Renal cortex interstitium (tissue), 15 donors: ENCODE measurements at places on chromosomes 11 and 22. TPM values are rescaled to one million over a fixed set of nuclear protein-coding genes. Genes with fewer than 3 reads are reported as not detected.

DNA sequence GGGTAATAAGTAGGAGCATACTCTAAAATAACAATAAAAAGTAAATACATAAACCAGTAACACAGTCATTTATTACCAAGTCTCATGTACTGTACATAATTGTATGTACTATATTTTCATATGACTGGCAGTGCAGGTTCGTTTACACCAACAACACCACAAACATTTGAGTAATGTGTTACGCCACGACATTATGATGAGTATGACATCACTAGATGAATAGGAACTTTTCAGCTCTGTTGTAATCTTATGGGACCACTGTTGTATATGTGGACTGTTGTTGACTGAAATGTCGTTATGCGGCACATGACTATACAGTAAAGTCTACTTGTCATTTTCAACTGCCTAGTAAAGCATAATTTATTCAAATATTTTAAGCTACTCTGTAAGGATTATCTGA lies 18.6 kb downstream of the KIF18A start:
- DNase-seq, result no peak

Gene FAM180B
- polyA plus RNA-seq, result 0.40 TPM

Gene NUP98
- polyA plus RNA-seq, result 78.2 TPM

Gene ARHGEF17
- polyA plus RNA-seq, result 106 TPM

- DNase-seq, result no peak
Observed at GRCh38 chr11:35183326-35183925, 44.5 kb downstream of the CD44 start.

Gene POU2AF2
- polyA plus RNA-seq, result not detected

DNA sequence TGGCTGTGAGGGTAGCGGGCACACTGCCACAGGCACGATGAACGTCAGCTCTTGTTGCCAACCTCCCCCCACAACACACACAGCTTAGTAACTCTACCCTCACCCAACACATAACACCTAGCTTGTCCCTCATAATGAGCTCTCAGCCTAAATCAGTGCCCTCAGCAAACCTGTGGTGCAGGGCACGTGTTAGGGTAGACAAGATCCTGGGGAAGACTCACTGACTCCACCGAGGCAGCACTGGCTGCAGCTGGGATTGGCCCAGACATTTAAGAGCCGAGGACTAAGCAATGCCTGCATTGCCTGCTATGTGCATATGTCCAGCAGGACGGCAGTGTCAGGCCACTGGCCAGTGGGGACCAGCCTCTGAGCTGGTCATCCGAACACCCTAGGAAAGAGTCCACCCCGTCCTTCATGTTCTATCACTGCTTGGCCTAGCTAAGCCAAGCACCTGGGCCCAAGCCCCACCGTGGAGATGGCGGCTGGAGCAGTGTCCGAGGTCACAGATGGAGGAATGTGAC lies 32.9 kb upstream of the TRIM29 start:
- no peak for DNase-seq

Gene RASL10A
- 0.12 TPM for polyA plus RNA-seq

DNA sequence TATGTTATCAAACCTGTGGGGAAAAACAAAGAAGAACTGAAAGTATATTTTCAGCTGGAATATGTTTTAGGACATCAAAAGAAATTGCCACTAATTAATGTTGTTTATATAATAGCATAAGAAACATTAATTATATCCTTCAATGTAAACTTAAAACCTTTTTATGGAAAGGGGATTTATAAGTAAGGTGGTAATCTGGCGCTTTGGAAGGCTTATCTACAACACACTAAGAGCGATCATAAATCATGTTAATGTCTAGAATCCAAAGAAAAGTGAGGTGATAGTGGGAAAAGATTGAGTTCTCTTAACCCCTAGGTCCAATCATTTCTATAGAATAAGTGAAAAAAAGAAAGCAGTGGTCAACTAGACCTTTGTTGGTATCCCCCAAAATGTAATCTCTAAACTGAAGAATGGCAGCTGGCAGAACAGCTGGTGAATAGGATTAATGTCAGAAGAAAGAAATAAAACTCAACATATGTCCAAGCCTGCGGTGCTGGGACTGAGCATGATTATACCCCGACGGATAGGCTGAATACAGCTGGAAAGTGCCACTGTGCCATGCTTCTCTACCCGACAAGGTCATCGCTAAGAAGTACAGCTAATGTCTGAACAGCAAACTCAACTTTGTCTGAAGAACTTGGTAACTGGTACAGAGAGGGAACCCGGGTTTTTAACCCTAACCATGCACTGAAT lies 64.0 kb downstream of the SOX6 start:
- no peak for DNase-seq

Gene SCN2B
- 3.9 TPM for polyA plus RNA-seq

- no peak for DNase-seq
Observed at GRCh38 chr11:109298865-109299264, 123.1 kb upstream of the C11orf87 start.

DNA sequence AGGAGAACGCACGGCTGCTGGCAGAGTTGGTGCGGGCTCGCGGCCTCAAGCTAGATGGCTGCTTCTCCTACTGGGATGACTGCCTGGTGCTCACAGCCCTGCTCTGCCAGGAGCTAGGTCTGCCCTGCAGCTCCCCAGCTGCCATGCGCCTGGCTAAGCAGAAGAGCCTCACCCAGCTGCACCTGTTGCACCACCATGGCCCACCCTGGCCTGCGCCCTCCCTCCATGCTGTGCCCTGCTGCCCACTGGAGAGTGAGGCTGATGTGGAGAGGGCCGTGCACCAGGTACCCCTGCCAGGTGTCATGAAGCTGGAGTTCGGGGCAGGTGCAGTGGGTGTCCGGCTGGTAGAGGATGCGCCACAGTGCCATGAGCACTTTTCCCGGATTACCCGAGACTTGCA lies 4.8 kb upstream of the RPS6KB2 start:
- no peak for DNase-seq

GRCh38 chr11:18093959-18094358 lies 11.9 kb downstream of the SAAL1 start:
- no peak for DNase-seq

Gene SCN4B
- polyA plus RNA-seq, result 1.6 TPM

- no peak for DNase-seq
Observed at GRCh38 chr11:94131718-94132115, 3.1 kb downstream of the PANX1 start.

DNA sequence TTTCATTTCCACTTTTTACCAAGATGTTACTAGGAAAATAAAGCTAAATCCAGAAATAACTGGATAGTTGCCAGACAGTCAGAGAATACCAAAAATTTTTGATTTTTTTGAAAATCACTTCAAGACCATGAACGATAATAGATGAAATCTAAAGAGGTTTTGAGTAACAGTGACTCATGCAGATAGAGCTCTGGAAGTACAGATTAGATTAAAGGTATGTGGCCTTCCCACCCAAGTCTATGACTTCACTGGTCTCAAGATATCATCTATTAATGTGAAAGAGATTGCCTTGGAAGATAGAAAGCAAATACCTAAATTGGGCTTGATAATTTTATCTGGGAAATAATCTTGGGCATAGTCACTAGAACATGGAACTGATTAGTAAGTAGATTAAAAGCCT lies 415.9 kb downstream of the METTL15 start:
- no peak for DNase-seq

GRCh38 chr11:35158701-35159510 lies 19.9 kb downstream of the CD44 start:
- no peak for DNase-seq

- no peak for DNase-seq
Observed at GRCh38 chr22:20174785-20175596, 24.1 kb upstream of the CCDC188 start.

GRCh38 chr22:44876921-44877320 lies 124.5 kb downstream of the ARHGAP8 start:
- no peak for DNase-seq

GRCh38 chr11:108204376-108204775 lies 18.1 kb downstream of the NPAT start:
- DNase-seq, result no peak

Gene GVQW3
- 15.9 TPM for polyA plus RNA-seq

DNA sequence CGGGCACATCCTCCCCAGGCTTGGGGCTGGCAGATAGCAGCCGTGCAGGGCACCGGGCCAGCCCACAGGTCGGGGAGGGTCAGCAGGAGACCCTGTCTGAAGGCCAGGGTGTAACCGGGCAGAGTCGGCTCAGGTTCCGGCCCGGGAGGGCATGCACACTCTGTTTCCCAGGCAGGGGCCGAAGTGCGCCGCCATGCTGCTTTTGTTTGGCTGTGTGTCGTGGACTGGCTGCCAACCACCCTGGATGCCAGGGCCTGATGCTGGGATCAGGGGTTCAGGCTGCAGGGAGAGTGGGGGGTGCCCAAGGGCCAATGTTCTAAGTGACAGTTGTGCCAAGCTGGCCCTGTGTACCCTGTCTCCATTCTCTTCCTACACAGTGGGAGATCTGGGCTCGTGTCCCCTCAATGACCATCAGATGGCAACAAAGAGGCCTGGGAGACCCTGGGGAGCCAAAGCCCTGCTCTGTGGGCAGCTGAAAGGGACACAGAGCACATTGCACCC lies 120.9 kb upstream of the B3GAT1 start:
- no peak for DNase-seq

GRCh38 chr11:68979931-68980775 lies 633 bp downstream of the MRGPRD start:
- no peak for DNase-seq

DNA sequence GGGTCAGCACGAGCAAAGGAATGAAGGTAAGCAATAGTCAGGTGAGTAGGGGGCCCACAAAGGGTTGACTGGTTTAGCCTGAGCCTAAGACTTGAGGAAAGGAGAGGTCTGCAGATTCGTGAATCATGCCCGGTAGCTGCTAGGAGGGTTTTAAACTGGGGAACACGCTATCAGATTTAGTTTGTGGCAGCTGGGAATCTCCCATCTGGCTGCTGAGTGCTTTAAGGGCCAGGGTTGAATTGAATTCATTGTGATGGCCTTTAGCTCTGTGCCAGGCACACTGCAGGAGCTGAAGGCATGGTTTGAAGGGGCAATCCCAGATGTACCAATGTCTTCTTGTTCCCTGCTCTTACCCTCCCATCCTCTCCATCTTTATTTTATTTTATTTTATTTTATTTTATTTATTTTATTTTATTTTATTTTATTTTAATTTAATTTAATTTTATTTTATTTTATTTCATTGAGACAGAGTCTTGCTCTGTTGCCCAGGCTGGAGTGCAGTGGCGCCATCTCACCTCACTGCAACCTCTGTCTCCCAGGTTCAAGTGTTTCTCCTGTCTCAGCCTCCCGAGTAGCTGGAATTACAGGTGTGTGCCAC lies 1.9 kb upstream of the NECTIN1 start:
- no peak for DNase-seq

- no peak for DNase-seq
Observed at GRCh38 chr11:106959800-106960199, 58.5 kb downstream of the GUCY1A2 start.

- no peak for DNase-seq
Observed at GRCh38 chr22:44191036-44191454, 10.3 kb downstream of the PARVG start.

- DNase-seq, result no peak
Observed at GRCh38 chr11:22808571-22809197, 20.9 kb downstream of the SVIP start.

GRCh38 chr22:41636467-41636866 lies 15.4 kb downstream of the XRCC6 start:
- no peak for DNase-seq

DNA sequence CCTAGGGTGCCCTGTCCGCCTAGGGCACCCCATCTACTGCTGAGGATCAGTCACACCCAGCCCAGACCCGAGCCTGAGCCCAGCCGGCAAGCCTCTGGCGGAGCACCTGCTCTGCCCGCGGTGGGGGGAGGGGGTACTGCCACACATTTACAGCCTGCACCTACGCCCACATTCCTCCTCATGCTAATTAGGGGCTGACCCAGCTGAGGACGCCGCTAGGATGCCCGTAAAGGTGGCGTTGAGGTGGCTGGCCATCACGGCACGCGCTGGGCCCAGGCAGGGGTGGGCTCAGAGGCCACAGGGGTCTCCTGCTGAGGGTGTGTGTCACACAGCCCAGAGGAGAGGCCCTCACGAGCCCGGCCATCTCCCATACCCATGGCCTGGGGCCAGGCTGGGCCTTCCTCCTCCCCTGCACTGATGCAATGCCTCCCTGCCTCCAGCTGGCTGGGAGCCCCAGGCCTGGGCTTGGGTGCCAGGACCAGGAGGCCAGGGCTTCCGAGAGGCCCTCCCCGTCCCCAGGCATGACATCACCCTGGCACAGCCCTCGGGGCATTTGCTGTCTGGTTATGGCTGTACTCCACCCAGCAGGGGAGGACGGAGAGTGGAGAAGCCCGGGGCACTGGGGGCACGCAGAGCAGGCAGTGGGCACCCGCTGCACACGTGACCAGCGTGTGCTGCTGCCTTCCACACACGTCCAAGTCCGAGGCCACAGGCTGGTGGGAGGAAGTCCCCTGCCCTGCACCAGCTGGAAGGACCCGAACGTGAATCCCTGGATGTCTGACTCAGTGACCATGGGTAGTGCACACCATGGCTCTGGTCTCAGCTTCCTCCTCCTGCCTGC lies 12.7 kb downstream of the DUSP8 start:
- no peak for DNase-seq

DNA sequence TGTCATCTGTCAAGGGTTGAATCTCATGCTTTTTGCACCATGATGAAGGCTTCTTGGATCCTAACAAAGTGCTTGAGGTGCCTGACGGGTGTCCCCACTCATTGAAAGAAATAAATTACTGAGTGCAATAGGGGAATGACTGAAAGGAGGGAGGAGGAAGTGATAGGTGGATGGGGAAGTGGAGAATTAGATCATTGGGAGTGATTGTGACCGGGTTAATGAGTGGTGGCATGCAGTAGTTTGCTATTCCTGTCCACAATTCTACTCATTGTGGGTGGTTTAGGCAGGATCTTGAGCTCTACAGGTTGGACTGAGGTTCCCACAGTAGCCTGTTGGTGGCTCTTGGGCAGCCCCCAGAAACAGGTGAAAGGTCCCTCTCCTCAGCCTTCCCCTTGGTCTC lies 44.3 kb downstream of the THAP12 start:
- no peak for DNase-seq

Gene OR2AG2
- 0.09 TPM for polyA plus RNA-seq

DNA sequence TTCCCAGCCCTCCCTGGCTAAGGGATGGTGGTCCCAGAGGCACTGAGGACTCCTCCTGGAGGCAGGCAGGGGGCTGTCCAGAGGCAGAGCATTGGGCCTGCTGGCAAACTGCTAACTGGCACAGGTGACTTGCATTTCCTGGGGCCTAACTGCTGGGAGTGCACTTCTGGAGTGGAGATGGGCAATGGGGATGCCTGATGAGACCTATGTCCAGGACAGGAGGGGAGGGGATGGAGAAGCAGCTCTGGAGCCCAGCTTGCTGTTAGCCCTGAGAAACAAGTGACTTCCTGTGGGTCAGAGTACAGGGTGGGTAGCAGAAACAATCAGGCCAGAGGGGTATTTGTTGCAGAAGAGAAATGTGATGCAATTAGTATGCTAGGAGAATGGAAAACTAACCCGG lies 253.2 kb downstream of the ST3GAL4 start:
- no peak for DNase-seq

Gene CD81
- 587 TPM for polyA plus RNA-seq

GRCh38 chr11:130180896-130181294 lies 21.3 kb downstream of the ST14 start:
- no peak for DNase-seq

- no peak for DNase-seq
Observed at GRCh38 chr11:64936539-64936938, 846 bp upstream of the GPHA2 start.

GRCh38 chr22:40651563-40652501 lies 15.3 kb upstream of the MRTFA start:
- no peak for DNase-seq

Gene YAP1
- polyA plus RNA-seq, result 206 TPM

- DNase-seq, result no peak
Observed at GRCh38 chr11:132263241-132263640, 892.8 kb downstream of the NTM start.
